Testis (tissue), 5 donors: ENCODE measurements at places on chromosomes 1 and 21. TPM values are rescaled to one million over a fixed set of nuclear protein-coding genes. Genes with fewer than 3 reads are reported as not detected.
A peak's percentile ranks its signal among the peaks of the same experiment; 100 is the strongest.

DNA sequence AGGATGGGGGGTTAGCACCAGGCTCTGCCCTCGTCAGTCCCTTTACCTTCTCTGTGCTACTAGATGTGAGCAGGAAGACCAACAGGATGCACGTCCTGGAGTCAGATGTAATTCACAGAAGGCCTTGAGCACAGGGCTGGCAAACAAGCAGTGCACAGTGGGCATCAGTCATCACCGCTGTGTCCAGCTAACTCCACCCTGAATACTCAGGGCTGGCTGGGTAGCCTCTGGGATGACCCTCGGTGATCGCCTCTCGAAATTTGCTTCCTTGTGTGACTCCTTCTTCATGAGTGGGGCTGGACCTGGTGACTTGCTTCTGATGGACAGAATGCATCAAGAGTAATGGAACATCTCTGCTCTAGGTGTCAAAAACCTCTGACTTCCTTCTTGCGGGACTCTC, 92.2 kb upstream of the TMPRSS2 start:
- no peak for DNase-seq
- peaks cover 12% of the 10 kb centered on the region for H3K4me1 ChIP-seq
- H3K27ac ChIP-seq, result no peak overlapping the region
- H3K36me3 ChIP-seq, result no peaks in the 10 kb centered on the region
- no peak overlapping the region for H3K4me3 ChIP-seq
- no peaks in the 10 kb centered on the region for H3K27me3 ChIP-seq

DNA sequence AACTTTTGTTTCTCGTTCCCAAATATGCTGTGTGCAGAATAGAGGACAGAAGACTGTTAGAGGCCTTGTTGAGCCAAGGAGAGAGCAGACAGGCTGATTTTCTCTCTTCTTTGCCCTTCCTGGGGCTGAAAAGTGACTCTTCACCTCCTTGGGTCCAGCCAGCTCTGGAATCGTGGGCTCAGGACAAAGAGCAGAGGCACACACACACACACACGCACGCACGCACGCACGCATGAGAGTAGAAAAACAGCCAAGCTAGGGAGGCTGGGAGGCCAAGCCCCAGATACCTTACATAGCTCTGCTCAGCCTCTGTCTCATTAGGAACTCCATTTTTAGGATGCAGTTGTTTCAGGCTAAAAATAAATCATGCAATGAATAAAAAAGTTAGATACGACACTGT, at the start of gene CASQ2:
Gene CASQ2, minus strand, starts transcription at position 166 of the 400 bp plus-strand sequence. CDS start 173 bp downstream, outside the sequence.
- no peak within 1 kb of the TSS for H3K27ac ChIP-seq
- H3K4me1 ChIP-seq, result no peaks in the 10 kb centered on the region
- no peak for DNase-seq
- no peaks in the 10 kb centered on the region for H3K27me3 ChIP-seq
- no peaks in the 10 kb centered on the region for H3K36me3 ChIP-seq
- no peak within 1 kb of the TSS for H3K4me3 ChIP-seq

- H3K36me3 ChIP-seq, result no peaks in the 10 kb centered on the region
- H3K27me3 ChIP-seq, result no peaks in the 10 kb centered on the region
- H3K27ac ChIP-seq, result peak overlapping the region; percentile 88
- peak overlapping the region; percentile 69 for H3K4me3 ChIP-seq
- DNase-seq, result no peak
Observed at GRCh38 chr1:65146908-65147423, 1.0 kb upstream of the AK4 start.

GRCh38 chr21:36640721-36641244, 58.1 kb upstream of the SIM2 start:
- no peak overlapping the region for H3K27ac ChIP-seq
- DNase-seq, result no peak
- H3K4me1 ChIP-seq, result no peaks in the 10 kb centered on the region
- no peak overlapping the region for H3K4me3 ChIP-seq

GRCh38 chr1:91557826-91558225, 57.2 kb downstream of the CDC7 start:
- no peaks in the 10 kb centered on the region for H3K27me3 ChIP-seq
- no peak overlapping the region for H3K4me3 ChIP-seq
- no peak for DNase-seq
- H3K4me1 ChIP-seq, result no peaks in the 10 kb centered on the region

GRCh38 chr1:204316164-204316563, 43.6 kb downstream of the PLEKHA6 start:
- H3K27ac ChIP-seq, result no peak overlapping the region
- peaks cover 11% of the 10 kb centered on the region for H3K4me1 ChIP-seq
- no peak for DNase-seq
- no peak overlapping the region for H3K4me3 ChIP-seq

DNA sequence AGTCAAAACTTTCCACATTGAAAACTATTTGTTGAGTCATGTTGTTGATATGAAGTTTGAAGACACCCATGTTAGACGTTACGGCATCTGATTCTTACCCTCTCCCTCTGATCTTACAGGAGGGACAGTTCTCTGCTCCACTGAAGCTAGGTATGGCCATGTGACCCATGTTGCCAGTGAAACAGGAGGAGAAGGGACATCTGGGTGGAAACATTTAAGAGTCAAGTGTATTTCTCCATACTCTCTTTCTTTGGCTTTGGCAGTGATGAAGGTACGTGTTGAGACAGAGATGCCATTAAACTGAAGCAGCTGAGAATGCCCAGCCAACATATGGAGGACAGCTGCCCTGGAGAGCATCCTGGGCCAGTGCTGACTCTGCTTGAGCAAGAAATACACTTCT, 198.4 kb upstream of the PTGFR start:
- H3K36me3 ChIP-seq, result no peaks in the 10 kb centered on the region
- H3K4me3 ChIP-seq, result no peak overlapping the region
- no peaks in the 10 kb centered on the region for H3K27me3 ChIP-seq
- H3K4me1 ChIP-seq, result no peaks in the 10 kb centered on the region
- H3K27ac ChIP-seq, result no peak overlapping the region

- peaks cover 20% of the 10 kb centered on the region for H3K4me1 ChIP-seq
- H3K27ac ChIP-seq, result no peak overlapping the region
- no peaks in the 10 kb centered on the region for H3K36me3 ChIP-seq
- no peak for DNase-seq
Observed at GRCh38 chr1:220767312-220768125, 19.2 kb upstream of the MTARC1 start.

DNA sequence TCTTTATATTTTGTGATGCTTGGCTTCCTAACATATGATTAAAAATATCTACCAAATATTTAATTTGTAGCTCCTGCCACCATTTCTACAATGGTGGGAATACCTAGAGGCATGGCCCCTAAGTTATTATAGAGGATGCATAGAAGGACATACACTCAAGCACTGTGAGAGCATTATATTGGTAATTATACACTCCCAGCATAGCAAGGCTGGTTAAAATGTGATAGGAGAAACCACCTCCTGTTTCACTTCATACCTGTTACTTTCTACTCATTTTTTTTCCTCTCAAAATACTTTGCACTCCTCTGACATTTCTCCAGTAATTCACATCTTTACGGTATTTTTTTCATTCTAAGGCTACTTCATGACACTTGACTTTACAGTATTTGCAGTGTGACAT, 92.9 kb downstream of the HS2ST1 start:
- H3K4me3 ChIP-seq, result no peak overlapping the region
- H3K27me3 ChIP-seq, result no peaks in the 10 kb centered on the region
- H3K36me3 ChIP-seq, result no peaks in the 10 kb centered on the region
- DNase-seq, result no peak

- peak overlapping the region; percentile 36 for H3K4me3 ChIP-seq
- H3K27me3 ChIP-seq, result no peaks in the 10 kb centered on the region
- no peak overlapping the region for H3K27ac ChIP-seq
- no peaks in the 10 kb centered on the region for H3K36me3 ChIP-seq
Observed at GRCh38 chr1:26359981-26360806, 6.3 kb upstream of the CRYBG2 start.

DNA sequence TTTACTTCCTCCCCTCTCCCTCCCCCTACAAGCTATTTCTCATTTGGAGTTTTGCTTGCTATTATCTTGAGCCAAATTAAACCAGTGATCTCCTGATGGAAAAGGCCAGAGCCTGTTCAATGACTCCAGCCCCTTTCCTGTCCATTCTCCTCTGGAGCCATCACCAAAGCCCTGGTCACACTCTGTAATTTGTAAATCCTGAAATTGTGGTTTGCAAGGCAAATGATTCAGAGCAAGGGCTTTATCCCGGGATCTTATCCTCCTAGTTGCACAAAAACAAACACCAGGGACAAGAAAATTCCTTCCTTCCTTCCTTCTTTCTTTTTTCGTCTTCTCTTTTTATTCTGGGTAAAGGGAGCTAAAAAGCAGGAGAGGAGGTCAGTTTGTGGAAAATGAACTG, 366.1 kb upstream of the ST6GALNAC5 start:
- no peaks in the 10 kb centered on the region for H3K36me3 ChIP-seq
- H3K4me3 ChIP-seq, result no peak overlapping the region
- no peak for DNase-seq
- peaks cover 4% of the 10 kb centered on the region for H3K4me1 ChIP-seq
- H3K27me3 ChIP-seq, result no peaks in the 10 kb centered on the region

DNA sequence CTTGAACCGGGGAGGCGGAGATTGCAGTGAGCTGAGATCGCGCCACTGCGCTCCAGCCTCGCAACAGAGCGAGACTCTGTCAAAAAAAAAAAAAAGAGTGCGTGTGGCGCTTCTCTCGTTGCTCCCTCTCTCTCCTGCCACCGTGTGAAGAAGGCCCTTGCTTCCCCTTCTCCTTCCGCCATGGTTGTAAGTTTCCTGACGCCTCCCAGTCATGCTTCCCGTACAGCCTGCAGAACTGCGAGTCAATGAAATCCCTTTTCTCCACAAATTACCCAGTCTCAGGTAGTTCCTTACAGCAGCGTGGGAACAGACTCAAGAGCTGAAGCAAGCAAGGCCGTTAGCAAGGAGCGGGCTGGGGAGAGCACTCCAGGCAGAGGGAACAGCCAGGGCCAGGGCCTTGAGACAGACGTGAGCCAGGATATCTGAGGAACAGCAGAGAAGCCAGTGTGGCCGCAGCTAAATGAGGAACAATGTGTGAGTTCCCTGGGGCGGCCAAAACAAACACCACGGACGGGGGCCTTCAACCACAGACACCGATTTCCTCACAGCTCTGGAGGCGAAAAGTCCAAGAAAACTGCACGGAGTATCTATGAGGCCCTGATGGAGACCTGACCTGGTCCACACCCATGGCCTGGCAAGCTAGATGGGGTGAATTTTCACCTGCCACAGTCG, 54.2 kb upstream of the ETS2 start:
- H3K27me3 ChIP-seq, result no peaks in the 10 kb centered on the region
- peak overlapping the region; percentile 8 for H3K4me3 ChIP-seq
- H3K27ac ChIP-seq, result peak overlapping the region; percentile 74
- peak; percentile 89 for DNase-seq

DNA sequence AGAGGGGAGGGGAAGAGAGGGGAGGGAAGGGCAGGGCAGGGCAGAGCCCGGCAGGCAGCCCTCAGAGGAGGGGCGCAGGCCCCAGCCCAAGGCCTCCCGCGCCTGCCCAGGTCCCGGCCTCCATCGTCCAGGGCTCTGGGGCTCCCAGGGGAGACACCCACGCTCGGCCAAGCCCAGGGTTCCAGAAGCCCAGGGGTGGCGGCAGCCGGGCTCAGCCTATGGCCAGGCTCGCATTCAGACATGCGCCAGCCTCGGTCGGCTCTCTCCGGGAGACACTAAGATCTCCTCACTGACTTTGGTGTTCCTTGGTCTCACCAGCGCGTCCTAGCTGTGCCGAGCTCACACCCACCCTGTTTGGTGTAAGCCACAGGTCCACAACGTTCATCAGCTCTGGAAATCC, 7.1 kb upstream of the ANKRD65 start:
- H3K27ac ChIP-seq, result no peak overlapping the region
- peaks cover 42% of the 10 kb centered on the region for H3K4me1 ChIP-seq
- no peaks in the 10 kb centered on the region for H3K36me3 ChIP-seq
- no peak overlapping the region for H3K4me3 ChIP-seq
- no peaks in the 10 kb centered on the region for H3K27me3 ChIP-seq

DNA sequence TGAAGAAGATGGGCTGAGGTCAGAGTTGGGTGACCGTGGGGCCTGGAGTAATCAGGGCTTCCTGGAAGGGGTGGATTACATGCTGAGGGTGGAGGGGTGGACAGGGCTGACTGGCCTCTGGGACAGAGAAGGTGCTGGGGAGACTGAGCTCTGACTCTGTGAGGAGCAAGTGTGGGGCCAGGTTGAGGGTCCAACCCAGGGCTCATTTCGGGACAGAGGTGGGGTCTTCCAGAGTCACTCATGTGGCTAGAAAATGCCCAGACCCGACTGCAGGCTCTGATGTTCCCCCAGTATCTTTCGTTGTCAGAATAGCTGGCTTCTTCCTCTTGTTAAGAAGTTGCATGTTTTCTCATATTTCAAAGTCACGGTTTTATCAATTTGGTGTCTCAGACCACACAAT, 311.8 kb downstream of the PTPRU start:
- peak; percentile 3 for DNase-seq
- no peak overlapping the region for H3K27ac ChIP-seq
- H3K4me1 ChIP-seq, result no peaks in the 10 kb centered on the region
- no peaks in the 10 kb centered on the region for H3K27me3 ChIP-seq
- no peak overlapping the region for H3K4me3 ChIP-seq

DNA sequence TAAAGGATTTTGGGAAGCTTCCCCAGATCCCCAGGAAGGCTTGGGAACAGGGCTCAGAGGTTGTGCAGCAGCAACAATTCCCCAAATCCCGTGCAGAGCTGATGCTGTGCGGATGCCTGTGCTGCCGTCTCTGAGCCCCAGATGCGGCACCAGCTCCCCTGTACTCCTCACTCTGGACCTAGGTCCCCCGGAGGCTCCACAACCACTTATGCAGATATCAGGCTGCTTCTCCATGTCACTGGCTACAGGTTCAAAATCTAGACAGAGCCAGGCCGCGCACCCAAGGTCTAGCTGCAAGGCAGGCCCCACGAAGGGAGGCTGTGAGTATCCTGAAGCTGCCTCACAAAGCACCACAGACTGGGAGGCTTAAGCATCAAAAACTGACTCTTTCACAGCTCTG, 81.6 kb downstream of the PDE9A start:
- no peaks in the 10 kb centered on the region for H3K27me3 ChIP-seq
- no peak for DNase-seq
- peaks cover 16% of the 10 kb centered on the region for H3K4me1 ChIP-seq
- H3K4me3 ChIP-seq, result no peak overlapping the region
- no peaks in the 10 kb centered on the region for H3K36me3 ChIP-seq

GRCh38 chr21:43892984-43893535, 28.0 kb downstream of the AGPAT3 start:
- H3K27me3 ChIP-seq, result no peaks in the 10 kb centered on the region
- H3K36me3 ChIP-seq, result no peaks in the 10 kb centered on the region
- no peak for DNase-seq

OR2T33 gene
- 0.12 TPM for total RNA-seq

GJA5 gene
- 1.2 TPM for total RNA-seq

HPCAL4 gene
- total RNA-seq, result 6.9 TPM

CHIA gene
- not detected for total RNA-seq

KCND3 gene
- 6.0 TPM for total RNA-seq

KRTAP19-1 gene
- total RNA-seq, result not detected

NTMT2 gene
- not detected for total RNA-seq

PADI4 gene
- total RNA-seq, result 0.16 TPM

FCRL1 gene
- 0.37 TPM for total RNA-seq

MMP23B gene
- total RNA-seq, result 50.2 TPM

COG2 gene
- 29.4 TPM for total RNA-seq

FCGR2B gene
- total RNA-seq, result 1.1 TPM

CHRNB2 gene
- 1.2 TPM for total RNA-seq

PTGFRN gene
- 28.1 TPM for total RNA-seq

SHE gene
- 53.7 TPM for total RNA-seq

TMEM63A gene
- 51.7 TPM for total RNA-seq
